Foreskin keratinocyte (primary cell): ENCODE measurements at places on chromosomes 2 and 18.

DNA sequence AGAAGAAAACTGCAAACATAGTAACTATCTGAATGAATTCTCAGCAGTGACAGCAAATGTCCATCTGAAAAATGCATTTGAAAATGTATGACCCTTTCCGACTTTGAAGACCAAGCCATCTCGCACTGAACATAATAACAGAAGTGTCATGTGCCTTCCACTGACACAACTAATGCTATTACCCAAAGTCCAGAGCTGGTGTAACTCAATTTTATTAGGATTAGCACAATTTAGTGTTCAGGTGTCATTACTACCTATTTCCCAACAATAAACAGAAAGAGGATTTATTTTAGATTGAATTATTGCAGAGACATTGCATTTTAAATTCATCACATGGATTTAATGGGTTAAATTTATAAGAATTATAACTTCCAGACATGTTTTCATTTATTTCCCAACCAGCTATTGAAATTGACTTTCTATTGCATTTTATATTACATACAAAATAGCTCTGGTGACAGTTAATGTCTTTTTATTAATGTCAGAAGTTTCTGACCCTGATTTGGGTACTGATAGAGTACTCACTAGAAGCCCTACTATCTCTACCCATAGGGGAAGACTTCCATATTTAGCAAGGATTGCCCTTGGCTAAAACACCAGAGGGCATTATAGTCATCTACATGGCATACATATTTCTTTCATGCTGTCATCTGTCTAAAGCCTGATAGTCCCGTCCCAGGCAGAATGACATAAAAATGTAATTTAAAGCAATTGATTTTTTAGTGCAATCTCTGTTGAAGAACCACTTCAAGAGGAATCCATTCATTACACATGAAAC lies 7.0 kb upstream of the STK39 start:
- DNase-seq, result peak; percentile 52

DNA sequence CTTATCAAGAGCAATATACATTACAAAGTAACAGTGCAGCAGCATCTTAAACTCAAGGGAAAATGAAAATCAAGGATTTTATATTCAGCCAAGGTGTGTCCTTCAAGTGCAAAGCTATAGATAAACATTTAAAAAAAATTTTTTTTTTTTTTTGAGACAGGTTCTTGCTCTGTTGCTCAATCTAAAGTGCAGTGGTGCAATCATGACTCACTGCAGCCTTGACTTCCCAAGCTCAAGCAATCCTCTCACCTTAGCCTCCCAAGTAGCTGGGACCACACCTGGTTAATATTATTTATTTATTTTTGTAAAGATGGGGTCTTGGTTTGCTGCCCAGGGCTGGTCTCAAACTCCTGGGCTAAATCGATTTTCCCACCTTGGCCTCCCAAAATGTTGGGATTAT lies 9.0 kb downstream of the CDKL4 start:
- DNase-seq, result peak; percentile 22

DNA sequence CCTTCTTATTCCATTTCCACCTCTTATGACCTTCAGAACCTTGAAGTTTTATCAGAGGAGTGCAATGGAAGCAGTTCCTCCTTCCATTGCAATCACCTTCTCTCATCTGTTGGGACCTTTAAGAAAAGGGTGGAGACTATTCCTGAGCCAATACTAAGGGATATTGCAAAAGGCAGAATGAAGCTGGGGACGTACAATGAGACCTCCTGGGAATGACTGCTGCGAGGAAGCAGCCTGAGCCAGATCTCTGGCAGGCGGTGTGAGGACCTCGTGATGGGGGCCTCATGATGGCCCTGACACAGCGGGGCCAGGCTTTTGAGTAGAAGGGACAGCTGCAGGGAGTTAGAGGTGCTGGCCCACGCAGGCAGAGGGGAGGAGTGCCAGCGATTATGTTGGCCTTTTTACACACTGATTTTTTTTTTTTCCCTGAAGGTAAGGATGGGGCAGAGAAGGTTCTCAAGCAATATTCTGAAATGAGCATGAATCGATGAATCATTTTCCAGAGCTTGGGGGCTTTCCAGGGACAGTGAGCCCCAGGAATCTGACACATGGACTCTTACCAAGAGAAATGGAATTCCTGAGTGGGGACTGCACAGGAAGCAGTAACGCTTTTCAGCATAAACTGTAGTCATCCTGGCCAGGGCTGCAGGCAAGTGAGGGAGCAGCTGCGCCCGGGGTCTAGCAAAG lies 40.0 kb upstream of the LAPTM4A start:
- DNase-seq, result peak; percentile 93

GRCh38 chr18:34818064-34818463 lies 108.0 kb downstream of the DTNA start:
- DNase-seq, result no peak

GRCh38 chr2:85265304-85265703 lies 62.5 kb downstream of the TGOLN2 start:
- peak; percentile 55 for DNase-seq

DNA sequence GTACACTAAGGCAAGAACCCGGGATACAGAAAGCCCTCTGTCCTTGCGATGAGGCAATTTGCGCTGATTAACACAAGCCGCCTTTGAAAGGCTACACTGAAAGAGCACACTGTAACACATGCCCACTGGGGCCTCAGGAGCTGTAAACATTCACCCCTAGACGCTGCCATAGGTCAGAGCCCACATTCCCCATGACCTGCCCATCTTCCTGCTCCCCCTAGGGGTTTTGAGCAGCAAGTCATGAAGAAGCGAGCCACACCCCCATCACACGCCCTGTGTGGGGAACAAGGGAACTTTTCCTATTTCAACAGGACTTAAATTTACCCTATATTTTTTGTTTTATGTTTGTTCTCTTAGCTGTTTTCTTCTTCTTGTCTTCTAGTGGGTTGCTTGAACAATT lies 47.8 kb upstream of the SLC4A10 start:
- DNase-seq, result no peak

- DNase-seq, result no peak
Observed at GRCh38 chr2:70855667-70856066, 20.1 kb upstream of the CD207 start.

GRCh38 chr2:160465406-160465805 lies 28.2 kb downstream of the RBMS1 start:
- DNase-seq, result peak; percentile 10

GRCh38 chr18:49017813-49018553 lies 67.2 kb upstream of the SMAD7 start:
- no peak for DNase-seq

DNA sequence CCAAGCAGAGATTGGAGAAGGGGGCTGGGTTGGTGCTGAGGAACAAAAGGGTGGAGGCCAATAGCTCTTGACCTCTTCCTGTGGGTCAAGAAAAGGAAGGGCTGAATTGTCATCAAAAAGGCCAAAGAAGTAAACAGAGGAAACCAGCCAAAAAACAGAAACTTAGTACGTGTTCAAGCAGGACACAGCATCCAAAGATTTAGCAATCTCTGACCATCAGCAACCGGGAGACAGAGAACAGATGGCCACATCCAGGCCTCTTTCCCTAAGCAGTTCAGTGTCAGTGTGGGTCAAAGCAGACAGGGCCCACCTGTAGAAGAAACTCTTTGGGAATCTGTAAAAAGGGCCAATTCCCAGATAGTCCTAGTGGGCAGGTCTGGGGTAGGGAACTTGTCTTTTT lies 2.9 kb downstream of the DNPEP start:
- DNase-seq, result no peak

GRCh38 chr2:39300044-39300978 lies 56.5 kb upstream of the CDKL4 start:
- no peak for DNase-seq
